ENCODE measurements at places on chromosomes 16 and 17. TPM values are rescaled to one million over a fixed set of nuclear protein-coding genes. Genes with fewer than 3 reads are reported as not detected.

DNA sequence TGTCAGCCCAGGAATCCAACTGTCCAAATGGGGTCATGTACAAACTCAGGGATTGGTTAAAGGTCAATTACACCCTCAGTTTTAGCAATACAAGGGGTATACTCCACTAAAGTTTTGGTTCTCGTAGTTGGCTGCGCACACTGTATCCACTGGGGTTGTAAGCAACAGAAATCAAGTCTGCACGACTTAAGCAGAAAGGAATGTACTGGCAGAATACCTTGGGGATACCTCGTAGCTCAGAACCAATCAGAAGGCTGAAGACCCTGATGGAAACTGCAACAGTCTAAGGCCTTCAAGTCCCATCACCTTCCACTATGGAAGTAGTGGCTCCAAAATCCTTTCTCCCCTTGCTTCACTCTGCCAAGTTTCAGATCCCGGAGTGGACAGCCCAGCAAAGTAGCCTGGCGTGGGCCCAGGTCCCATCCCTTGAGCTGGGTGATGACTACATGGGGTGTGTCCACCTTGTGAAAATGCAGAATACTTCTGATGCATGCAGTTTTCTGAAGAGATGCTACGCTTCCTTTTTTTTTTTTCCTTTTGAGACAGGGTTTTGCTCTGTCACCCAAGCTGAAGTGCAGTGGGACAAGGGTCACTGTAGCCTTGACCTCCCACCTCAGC is 21.1 kb upstream of the RPH3AL start:
- H3K4me1 ChIP-seq = no peaks in the 10 kb centered on the region
- no peaks in the 10 kb centered on the region for H3K36me3 ChIP-seq
- H3K27ac ChIP-seq = no peak overlapping the region
- H3K4me3 ChIP-seq = no peak overlapping the region

- H3K4me3 ChIP-seq = no peak overlapping the region
- DNase-seq = peak; percentile 58
- H3K27ac ChIP-seq = peak overlapping the region; percentile 69
- no peaks in the 10 kb centered on the region for H3K27me3 ChIP-seq
- peaks cover 63% of the 10 kb centered on the region for H3K4me1 ChIP-seq
- no peaks in the 10 kb centered on the region for H3K36me3 ChIP-seq
Observed at GRCh38 chr16:74580833-74581232, 26.1 kb downstream of the GLG1 start.

SPATA32 gene
- total RNA-seq = not detected

DNA sequence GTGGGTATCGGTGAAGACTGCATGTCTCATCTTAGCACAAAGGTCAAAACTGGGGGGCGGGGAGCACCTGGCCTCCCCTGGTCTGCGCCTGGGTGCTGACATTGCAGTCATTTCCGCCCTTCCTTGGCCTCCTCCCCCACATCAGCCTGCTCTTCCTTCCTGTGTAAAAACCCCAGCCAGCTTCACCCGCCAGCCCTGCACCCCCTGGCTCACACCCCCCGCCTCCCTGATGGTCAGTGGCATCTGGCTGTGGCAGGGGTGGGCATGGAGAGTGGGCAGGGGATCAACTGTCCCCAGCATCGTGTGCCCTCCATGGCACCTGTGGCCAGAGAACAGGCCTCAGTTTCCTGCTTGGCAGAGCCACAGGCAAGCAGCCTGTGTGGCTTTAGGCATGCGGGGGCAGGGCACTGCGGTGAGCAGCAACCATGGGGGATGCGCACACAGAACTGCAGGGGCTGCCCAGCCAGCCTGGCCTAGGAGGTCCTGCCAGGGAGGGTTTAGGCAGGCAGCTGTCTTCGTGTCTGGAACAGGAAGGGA is 26.5 kb upstream of the LASP1NB start:
- DNase-seq = no peak
- H3K4me1 ChIP-seq = peaks cover 20% of the 10 kb centered on the region
- no peaks in the 10 kb centered on the region for H3K36me3 ChIP-seq
- H3K27ac ChIP-seq = peak overlapping the region; percentile 58
- no peaks in the 10 kb centered on the region for H3K27me3 ChIP-seq

NOS2 gene
- total RNA-seq = not detected

DNA sequence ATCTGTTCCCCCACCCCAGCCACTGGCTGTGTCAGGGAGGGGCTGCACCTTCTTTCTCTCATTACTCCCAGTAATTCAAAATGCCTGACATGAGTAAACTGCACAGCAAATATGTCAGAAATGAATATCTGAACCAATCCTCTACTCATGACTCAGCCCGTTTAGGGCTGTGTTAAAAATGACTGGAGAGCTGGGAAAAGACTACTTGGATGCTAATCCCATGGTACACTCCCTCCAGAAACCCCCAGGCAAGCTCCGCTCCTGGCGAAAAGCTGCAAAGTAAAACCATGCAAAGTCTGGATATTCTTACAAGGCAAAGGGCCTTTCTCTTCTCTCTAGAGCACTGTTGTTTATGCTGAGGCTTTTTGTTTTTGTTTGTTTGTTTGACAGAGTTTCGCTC is 448.1 kb upstream of the DYNLRB2 start:
- H3K4me3 ChIP-seq = no peak overlapping the region
- no peak overlapping the region for H3K27ac ChIP-seq
- no peaks in the 10 kb centered on the region for H3K36me3 ChIP-seq
- no peak for DNase-seq

GRCh38 chr16:60166111-60166510 is 1432.0 kb upstream of the GOT2 start:
- no peak overlapping the region for H3K4me3 ChIP-seq
- no peaks in the 10 kb centered on the region for H3K36me3 ChIP-seq
- H3K27ac ChIP-seq = no peak overlapping the region
- no peaks in the 10 kb centered on the region for H3K4me1 ChIP-seq
- no peak for DNase-seq

DNA sequence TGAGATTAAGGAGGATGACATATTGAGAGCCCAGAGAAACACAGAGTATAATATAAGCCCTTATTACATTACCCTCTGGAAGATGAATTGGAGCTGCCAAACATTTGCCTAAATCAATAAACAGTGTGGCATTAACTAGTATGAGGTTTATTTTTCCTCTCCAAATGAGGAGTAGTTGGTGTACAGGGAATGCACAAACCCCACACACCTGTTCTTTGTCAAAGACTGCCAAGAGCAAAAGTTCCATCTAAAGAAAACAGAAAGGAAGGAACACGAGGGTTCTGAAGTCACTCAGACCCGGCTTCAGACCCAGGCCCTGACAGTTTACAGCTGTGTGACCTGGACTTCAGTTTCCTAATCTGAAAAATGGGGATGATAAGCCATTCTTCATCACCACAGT is 138.1 kb downstream of the SHISA9 start:
- no peaks in the 10 kb centered on the region for H3K4me1 ChIP-seq
- no peaks in the 10 kb centered on the region for H3K36me3 ChIP-seq
- no peaks in the 10 kb centered on the region for H3K27me3 ChIP-seq
- H3K4me3 ChIP-seq = no peak overlapping the region
- no peak for DNase-seq

CCL22 gene
- not detected for total RNA-seq

DNA sequence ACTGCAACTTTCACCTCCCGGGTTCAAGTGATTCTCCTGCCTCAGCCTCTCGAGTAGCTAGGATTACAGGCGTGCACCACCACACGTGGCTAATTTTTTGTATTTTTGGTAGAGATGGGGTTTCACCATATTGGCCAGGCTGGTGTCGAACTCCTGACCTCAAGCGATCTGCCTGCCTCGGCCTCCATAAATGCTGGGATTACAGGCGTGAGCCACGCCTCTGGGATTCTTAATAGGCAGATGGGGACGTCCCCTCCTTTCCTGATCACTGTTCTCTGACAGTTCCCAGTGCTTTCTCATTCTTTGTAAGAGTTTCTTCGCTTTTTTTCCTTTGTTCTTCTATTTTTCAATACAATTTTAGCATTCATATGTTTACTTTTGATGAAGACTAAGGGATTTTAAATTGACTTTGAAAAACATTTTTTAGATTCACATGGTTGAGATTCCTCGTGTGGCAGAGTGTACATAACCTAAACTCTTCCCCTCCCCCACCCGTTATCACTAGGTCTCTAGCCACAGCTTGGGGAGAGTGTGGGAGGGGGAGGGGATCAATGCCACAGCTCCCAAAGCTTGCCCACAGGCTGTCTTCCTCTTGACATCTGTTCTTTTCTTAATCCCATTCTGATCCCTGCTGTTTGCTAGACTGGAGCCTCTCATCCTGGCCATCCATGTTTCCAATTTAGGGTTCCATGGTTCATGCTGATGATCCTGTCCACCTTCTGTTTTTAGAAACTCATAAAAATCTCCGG is 11.0 kb downstream of the ADORA2B start:
- H3K36me3 ChIP-seq = no peaks in the 10 kb centered on the region
- H3K27ac ChIP-seq = no peak overlapping the region
- no peak overlapping the region for H3K4me3 ChIP-seq
- DNase-seq = no peak
- H3K4me1 ChIP-seq = no peaks in the 10 kb centered on the region
- H3K27me3 ChIP-seq = no peaks in the 10 kb centered on the region

TPSD1 gene
- total RNA-seq = not detected

CDH1 gene
- total RNA-seq = 271 TPM

- peak within 1 kb of the TSS; percentile 98 for H3K27ac ChIP-seq
- H3K36me3 ChIP-seq = peaks cover 38% of the 10 kb centered on the region
- H3K27me3 ChIP-seq = no peaks in the 10 kb centered on the region
- peak within 1 kb of the TSS; percentile 97 for H3K4me3 ChIP-seq
Observed at GRCh38 chr17:7219812-7220592, at the start of the genes ACADVL and DLG4. Gene ACADVL, plus strand, starts transcription at chr17:7219938. Its CDS starts 47 bp downstream, at chr17:7219985. Gene DLG4, minus strand, starts transcription at chr17:7219836.

DNA sequence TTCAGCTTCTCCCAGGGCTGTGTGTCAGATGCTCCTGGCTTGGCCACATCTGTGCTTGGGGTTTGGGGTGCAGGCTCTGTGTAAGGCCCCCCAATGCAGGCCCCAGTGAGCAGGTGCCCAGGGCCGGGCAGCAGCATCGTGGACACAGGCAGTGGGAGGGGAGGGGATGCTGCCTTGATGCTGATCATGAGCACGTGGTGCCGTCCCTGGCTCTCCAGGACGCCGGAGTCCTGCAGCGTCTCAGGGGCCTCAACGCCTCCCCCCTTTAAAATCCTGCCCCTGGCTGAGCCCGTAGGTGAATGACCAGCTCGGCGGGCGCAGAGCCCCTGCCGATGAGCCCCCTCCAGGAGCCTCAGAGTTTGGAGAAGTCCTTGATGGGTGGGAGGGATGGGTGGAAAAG is 9.0 kb downstream of the METRNL start:
- peaks cover 51% of the 10 kb centered on the region for H3K4me1 ChIP-seq
- no peak overlapping the region for H3K4me3 ChIP-seq
- H3K36me3 ChIP-seq = peaks cover 16% of the 10 kb centered on the region
- no peak for DNase-seq
- H3K27me3 ChIP-seq = no peaks in the 10 kb centered on the region

DNA sequence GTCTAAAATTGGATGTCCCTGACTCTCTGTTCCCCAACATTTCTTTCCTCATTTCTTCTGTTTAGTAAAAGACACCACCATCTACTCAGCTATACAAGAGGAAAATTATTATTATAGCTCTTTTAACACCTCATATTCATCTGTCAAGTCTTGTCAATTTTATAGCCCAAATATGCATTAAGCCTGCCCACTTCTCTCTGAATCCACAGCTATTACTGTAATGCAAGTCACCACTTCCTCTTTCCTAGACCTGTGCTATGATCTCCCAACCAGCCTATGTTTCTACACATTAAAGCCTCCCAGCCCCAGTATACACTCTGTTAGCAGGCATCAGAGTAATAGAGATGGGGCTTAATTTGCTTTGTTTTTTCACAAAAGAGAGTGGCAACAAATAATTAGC is 252.9 kb downstream of the GRIN2A start:
- H3K27me3 ChIP-seq = no peaks in the 10 kb centered on the region
- no peaks in the 10 kb centered on the region for H3K36me3 ChIP-seq
- no peaks in the 10 kb centered on the region for H3K4me1 ChIP-seq
- no peak overlapping the region for H3K27ac ChIP-seq
- H3K4me3 ChIP-seq = no peak overlapping the region

TBC1D3H gene
- not detected for total RNA-seq

HOXB3 gene
- 6.7 TPM for total RNA-seq

GRCh38 chr16:56401482-56401881 is 23.9 kb downstream of the AMFR start:
- no peak overlapping the region for H3K4me3 ChIP-seq
- peaks cover 10% of the 10 kb centered on the region for H3K4me1 ChIP-seq
- DNase-seq = no peak
- H3K27ac ChIP-seq = no peak overlapping the region

KRT20 gene
- total RNA-seq = not detected

- no peaks in the 10 kb centered on the region for H3K27me3 ChIP-seq
- peak overlapping the region; percentile 59 for H3K27ac ChIP-seq
- no peak overlapping the region for H3K4me3 ChIP-seq
- peaks cover 27% of the 10 kb centered on the region for H3K36me3 ChIP-seq
- peaks cover 67% of the 10 kb centered on the region for H3K4me1 ChIP-seq
Observed at GRCh38 chr17:41773190-41773588, 13.3 kb downstream of the JUP start.

- H3K27me3 ChIP-seq = no peaks in the 10 kb centered on the region
- H3K4me3 ChIP-seq = no peak overlapping the region
- no peaks in the 10 kb centered on the region for H3K36me3 ChIP-seq
- no peaks in the 10 kb centered on the region for H3K4me1 ChIP-seq
- no peak overlapping the region for H3K27ac ChIP-seq
- no peak for DNase-seq
Observed at GRCh38 chr16:62549875-62550274, 513.6 kb upstream of the CDH8 start.

GRCh38 chr16:15057681-15058417 is 2.0 kb upstream of the NTAN1 start:
- peaks cover 8% of the 10 kb centered on the region for H3K4me1 ChIP-seq
- no peak overlapping the region for H3K27ac ChIP-seq
- H3K27me3 ChIP-seq = no peaks in the 10 kb centered on the region
- no peak overlapping the region for H3K4me3 ChIP-seq
- DNase-seq = no peak
- H3K36me3 ChIP-seq = peaks cover 31% of the 10 kb centered on the region

CCL7 gene
- not detected for total RNA-seq

SOST gene
- not detected for total RNA-seq

SLC5A10 gene
- total RNA-seq = not detected

ZNF469 gene
- total RNA-seq = 0.40 TPM
